ENCODE measurements at places on chromosomes 1 and 21.

- DNase-seq: no peak
Measured at GRCh38 chr1:33399375-33399774, 31.5 kb downstream of the PHC2 start.

- DNase-seq: no peak
Measured at GRCh38 chr1:174445817-174446216, 1.9 kb upstream of the GPR52 start.

GRCh38 chr21:45162809-45163208, 88.4 kb downstream of the ADARB1 start:
- no peak for DNase-seq

DNA sequence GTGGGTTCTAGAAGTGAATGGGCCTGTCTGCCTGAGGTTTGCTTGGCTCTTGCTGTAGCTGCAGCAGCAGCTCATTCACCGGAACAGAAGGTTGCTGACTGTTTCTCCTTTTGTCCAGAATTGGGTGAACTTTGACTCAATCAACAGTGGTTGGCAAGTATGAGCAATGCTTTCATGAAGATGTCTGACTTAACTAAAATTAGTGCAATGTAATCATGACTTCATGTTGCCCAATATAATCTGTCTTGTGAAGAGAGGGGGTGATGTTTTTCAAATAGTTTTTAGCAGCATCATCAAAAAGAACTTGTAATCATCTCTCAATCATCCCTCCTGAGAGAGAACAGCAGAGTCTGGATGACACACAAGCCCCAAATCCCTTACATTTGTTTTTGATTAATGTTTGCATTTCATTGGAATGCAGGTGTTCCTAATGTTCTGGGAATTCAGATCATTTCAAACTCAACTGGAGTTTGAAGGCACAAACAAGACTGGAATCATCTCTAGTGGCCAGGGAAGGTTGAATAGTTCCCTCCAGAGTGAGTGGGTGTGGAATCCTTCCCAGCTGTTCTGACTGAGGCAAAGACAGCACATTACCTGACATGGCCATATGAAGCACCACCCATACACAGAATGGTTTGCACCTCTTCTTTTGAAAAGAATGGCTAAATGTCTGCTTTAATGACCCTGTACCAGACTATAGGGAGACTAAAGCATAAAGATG, 82.9 kb downstream of the HLX start:
- DNase-seq: no peak

DNA sequence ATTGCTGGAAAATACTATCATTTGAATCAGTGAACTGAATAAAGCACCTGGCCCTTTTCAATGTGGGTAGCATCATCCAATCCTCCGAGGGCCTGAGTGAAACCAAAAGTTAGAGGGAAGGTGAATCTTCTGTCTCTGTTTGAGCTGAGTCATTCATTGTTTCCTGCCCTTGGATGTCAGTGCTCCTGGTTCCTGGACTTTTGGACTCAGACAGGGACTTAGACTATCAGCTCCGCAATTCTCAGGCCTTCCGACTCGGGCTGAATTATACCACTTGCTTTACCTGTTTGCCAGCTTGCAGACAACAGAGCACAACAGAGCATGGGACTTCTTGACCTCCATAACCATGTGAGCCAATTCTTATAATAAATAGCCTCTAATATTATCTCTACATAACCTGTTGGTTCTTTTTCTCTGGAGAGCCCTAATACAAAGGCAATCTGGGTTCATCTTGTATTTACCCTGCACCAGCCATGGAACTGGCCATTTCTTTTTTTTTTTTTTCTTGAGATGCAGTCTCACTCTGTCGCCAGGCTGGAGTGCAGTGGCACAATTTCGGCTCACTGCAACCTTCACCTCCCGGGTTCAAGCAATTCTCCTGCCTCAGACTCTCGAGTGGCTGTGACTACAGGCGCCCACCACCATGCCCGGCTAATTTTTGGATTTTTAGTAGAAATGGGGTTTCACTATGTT, 19.2 kb upstream of the VASH2 start:
- no peak for DNase-seq

GRCh38 chr1:11767922-11768704, 6.1 kb downstream of the C1orf167 start:
- DNase-seq: no peak

- no peak for DNase-seq
Measured at GRCh38 chr1:203167026-203167912, 8.4 kb downstream of the MYBPH start.

- DNase-seq: peak; percentile 22
Measured at GRCh38 chr1:27556781-27557595, 47.0 kb downstream of the AHDC1 start.

DNA sequence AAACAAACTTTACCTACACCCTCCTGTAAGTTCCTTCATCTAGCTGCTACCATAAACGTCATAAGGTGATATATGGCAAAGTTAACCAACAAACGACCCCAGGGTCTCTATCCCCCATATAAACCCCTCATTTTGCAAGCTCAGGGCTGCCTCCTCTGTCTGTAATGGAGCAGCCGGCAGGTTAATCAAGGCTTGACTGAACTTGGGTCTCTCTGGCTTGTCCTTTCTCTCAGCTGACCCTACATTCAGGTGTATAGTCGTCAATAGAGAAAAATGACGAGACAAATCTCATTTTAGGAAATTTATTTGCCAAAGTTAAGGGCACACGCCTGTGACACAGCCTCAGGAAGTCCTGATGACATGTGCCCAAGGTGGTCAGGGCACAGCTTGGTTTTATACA, 67.4 kb downstream of the WDR4 start:
- DNase-seq: no peak

GRCh38 chr1:246161626-246162025, 345.5 kb downstream of the SMYD3 start:
- no peak for DNase-seq

All from GDM1 (cell line).